ENCODE measurements at places on chromosomes 5 and 9.

DNA sequence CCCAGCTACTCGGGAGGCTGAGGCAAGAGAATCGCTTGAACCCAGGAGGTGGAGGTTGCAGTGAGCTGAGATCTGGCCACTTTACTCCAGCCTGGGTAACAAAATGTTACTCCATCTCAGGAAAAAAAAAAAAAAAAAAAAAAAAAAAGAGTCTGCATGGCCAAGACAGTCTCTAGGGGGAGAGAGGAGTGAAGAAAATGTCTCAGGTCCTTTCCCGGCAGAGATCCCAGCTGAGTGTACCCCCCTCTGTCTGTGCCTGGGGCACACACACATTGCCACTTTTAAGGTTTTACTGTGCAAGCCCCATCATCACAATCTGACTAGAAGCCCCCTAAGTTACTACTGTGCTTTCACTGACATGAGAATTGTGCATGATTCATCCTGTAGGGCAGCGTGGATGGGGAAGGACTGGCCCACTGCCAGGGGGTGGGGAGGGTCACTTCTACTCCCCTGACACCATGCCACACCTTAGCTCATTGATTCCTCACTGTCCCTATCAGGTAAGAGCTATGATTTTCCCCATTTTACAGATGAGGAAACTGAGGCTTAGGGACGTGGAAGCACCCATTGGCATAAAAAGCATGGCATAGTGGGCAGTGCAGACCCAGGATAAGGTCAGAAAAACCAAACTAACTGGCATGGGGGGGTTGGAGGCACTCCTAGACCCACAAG lies 102.3 kb upstream of the LARP1 start:
- no peak for DNase-seq

GRCh38 chr5:116856271-116856670 lies 281.6 kb upstream of the SEMA6A start:
- DNase-seq: no peak

DNA sequence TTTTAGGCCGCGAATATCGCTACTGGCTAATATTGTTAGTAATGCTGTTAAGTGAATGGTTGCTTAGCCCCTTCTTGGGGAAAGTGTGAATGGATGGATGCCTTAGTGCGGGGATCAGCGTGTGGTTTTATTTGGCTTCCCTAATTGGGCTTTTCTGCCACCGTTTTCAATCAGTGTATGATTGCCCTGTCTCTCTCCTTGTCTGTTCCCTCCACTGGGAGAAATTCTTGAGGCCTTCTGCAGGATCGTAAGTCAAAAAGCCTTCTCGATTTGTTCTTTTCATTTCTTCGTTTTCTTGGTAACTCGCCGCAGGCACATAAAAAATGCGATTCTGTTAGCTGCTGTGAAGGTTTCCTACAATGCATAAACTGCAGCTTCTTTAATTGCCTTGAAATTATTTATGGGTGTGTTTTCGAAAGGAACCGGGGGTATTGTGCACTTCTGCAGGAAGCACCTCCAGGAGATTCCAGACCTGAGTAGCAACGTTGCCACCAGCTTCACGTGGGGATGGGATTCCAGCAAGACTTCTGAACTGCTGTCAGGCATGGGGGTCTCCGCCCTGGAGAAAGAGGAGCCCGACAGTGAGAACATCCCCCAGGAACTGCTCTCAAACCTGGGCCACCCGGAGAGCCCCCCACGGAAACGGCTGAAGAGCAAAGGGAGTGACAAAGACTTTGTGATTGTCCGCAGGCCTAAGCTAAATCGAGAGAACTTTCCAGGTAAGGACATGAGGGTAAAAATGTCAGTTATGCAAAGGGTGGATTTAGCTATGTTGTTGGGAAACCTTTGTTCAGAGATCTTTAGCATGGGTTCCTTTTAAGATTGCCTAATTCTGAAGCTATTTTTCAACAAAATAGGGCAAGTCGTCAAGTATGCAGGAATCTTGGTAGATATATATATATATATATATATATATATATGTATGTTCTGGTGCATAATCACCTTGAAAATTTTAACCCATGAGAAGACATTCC lies 700 bp downstream of the SKP2 start:
- DNase-seq: peak; percentile 45

GRCh38 chr9:98829766-98830165 lies 22.3 kb downstream of the GALNT12 start:
- DNase-seq: no peak

DNA sequence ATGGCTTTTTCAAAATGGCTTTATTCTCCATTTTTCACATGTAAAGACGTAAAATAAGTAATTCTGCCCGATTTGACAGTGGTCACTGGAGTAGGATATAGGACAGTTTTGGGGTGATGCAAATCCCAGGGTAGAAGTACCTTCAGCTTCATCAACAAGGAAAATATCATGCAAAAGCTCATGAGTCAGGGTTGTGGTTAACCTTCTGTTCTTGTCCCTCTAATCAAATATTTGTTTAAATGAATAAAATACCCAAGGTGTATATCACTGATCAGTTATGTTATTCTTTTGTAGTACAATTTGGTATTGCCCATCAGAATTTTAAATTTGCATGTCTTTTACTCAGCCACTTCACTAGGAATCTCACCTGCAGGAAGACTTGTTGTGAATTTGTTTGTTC lies 40.0 kb downstream of the FBXL7 start:
- DNase-seq: no peak

GRCh38 chr5:64838376-64838775 lies 69.6 kb downstream of the CWC27 start:
- DNase-seq: peak; percentile 39

DNA sequence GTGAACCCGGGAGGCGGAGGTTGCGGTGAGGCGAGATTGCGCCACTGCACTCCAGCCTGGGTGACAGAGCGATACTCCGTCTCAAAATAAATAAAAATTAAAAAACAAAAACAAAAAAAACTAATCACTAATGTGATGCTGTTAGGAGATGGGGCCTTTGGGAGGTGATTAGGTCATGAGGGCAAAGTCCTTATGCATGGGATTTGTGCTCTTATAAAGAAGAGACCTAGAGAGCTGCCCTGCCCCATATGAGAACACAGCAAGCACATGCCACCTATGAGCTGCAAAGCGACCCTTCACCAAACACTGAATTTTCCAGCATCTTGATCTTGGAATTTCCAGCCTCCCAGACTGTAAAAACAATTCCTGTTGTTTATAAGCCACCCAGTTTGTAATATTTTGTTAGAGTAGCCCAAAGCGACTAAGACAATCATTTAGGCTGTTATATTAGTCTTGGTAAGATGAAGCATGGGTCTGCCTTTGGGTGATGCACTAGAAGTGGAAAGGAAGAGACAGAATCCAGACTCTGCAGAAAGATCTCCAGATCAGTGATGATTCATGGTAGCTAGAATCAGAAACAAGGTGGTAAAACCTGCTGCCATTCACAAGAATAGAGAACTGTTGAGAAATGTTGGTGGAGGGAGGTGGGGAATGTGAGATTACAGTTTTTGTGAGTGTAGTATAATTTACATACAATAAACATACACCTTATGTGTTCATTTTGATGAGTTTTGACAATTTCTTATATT lies 26.2 kb downstream of the GPR21 start:
- DNase-seq: no peak

GRCh38 chr5:145237843-145238242 lies 597.3 kb downstream of the PRELID2 start:
- DNase-seq: peak; percentile 66

DNA sequence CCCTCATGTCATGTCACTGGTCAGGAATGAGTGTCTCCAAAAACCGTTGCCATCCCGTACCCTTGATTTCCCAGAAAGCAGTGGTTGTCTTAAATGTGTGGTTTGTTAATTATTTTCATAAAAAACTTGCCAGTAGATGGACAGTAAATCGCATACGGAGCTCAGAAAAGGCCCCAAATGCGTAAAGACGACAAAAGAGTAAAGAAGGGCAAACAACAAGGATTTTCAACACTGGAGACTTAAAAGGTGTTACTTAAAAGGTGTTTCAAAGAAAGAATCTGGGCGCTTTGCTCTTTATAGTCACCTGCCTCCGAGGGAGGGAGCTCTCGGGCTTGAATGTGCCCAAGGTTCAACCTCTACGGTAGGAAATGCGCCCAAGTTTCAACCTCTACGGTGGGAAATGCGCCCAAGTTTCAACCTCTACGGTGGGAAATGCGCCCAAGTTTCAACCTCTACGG lies 734 bp downstream of the KIF27 start:
- DNase-seq: peak; percentile 50

DNA sequence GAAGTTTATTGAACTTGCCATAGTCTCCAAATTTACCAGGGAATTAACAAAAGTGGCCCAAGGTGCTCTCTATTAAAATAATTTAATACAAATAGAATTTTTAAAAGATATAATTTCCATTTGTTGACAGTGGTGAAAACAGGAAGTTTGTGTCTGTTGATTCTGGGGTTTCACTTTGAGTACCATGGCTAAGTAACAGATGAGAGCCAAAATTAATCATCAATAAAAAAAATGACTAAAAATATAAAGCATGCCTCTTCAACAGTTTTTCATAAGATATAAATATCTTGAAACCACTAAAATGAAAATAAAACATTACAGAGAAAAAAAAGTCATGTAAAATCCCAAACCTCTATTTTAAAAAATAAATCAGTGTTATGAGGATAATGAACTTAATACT lies 49.8 kb downstream of the SGCD start:
- no peak for DNase-seq

DNA sequence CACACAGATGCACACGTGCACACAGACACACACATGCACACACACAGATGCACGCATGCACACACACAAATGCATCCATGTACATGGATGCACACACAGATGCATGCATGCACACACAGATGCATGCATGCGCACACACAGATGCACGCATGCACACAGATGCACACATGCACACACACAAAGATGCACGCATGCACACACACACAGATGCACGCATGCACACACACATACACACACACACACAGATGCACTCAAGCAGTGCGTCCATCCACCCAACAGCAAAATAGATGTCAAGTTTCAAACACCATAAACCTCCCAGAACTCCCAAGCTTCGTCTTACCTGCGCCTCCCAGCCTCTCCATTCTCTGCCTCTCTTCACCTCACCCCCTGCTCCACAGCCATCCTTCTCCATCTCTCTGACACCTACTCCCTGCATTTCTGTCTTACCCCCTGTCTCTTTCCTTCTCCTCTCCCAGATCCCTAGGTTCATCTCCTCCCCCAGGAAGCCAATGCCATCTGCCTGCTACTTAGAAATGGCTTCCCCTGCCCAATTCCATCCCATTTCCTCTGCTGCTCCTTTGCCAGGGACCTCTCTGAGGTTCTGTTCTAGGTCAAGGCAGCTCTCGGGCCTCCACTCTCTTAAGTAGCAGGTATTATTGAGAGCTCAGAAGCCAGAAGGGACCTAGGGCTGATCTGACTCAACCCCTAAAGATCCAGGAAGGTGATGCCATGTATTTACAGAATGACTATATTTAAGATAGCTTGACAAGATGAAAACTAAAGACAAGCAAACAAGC lies 297.2 kb downstream of the MED10 start:
- no peak for DNase-seq

DNA sequence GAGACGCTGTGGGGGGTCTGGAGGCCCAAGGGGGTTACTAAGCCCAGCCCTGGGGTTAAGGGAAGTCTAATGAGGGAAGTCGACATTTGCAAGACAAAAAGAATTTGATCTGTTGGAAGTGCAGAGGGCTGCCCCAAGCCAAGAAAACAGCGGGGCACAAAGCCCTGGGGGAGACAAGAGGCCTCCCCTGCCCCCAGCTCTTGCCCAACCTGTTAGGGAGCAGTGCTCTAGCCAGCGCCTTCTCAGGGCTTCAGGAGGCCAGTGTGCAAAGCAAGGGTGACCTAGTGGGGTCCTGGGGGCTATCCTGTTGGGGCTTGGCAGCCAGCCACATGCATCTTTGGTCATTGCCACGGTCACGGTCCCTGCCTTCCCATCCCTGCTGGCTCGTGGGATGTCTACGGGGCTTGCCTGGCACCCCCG lies 25.2 kb downstream of the GFI1B start:
- DNase-seq: no peak

DNA sequence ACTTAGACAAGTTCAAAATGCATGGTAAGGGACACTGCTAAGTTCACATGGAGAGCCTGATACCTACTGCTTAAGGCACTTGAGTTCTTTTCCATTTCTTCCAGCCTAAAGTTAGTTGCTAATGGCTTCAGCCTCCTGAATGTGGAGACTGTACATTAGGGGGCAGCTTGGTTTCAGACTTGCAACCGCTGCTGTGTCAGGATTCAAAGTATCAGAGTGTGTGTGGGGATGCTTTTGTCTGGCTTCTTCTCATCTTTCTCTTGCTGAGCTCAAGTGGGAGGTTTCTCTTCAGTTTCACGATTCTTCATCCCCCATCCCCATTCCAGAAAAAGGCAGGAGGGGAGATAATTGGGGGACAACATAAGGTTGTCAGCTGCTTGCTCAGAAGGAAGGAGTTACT lies 49.4 kb downstream of the ATP10B start:
- DNase-seq: peak; percentile 1

- peak; percentile 98 for DNase-seq
Observed at GRCh38 chr5:134439210-134439654, 27.6 kb upstream of the CDKN2AIPNL start.

DNA sequence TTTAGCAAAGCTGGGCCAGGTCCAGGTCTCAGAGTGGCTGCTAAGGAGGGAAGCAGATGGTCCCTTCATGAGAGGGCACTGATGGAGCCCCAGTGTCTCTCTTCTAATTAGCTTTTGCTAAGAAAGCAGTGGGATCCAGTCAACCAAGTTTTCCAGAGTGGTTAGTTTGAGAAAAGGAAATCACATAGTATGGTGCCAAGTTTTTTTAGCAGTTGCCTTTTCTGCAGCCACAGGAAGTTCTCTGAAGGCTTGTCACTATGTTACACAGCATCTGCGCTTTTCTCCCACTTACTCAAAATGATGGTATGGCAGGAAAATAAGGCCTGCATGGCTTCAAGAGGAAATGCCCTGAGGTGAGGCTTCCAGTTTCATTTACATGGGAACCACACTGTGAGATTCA lies 331.5 kb upstream of the ZNF462 start:
- no peak for DNase-seq

DNA sequence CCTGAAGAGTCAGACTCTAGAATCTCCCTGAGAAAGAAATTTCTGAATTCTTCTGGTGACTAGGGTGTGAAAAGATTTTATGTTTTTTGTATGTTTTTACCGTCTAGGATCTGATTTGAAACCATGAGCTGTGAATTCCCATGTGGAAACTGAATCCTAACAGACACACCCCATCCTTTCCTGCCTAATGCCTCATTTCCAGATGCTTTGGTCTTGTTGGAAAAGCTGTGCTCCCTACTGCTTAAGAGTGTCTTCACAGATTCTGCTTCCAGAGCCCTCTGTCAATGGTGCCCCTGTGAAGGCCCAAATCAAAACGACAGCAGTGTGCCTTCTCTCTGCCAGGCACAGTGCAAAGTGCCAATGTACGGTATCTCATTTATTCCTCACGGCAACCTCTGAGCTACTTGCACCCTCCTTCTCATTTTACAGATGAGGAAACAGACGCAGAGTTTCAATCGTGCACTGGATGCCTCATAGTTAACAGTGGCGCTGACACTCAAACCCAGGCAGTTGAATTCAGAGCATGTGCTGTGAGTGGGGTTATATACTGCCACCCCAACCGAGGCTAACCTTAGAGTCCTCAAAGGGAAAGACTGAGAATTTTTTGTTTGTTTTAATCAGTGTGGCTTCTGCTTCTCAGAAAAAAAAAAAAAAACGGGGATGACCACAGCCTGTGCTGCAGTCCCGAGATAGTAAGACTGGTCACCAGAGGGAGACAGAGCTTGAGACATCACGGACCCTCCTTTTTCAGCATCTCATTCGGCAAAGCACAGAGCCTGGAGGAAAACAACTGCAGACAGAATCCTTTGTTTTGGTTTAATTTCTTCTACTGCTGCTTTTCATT lies 188.4 kb downstream of the SNCAIP start:
- DNase-seq: peak; percentile 78

Measured in fibroblast of lung (primary cell).